ENCODE measurements at places on chromosomes 7 and 10. TPM values are rescaled to one million over a fixed set of nuclear protein-coding genes. Genes with fewer than 3 reads are reported as not detected.

The PDZD7 gene
- 0.21 TPM for total RNA-seq

The HOXA5 gene
- 8.0 TPM for total RNA-seq

DNA sequence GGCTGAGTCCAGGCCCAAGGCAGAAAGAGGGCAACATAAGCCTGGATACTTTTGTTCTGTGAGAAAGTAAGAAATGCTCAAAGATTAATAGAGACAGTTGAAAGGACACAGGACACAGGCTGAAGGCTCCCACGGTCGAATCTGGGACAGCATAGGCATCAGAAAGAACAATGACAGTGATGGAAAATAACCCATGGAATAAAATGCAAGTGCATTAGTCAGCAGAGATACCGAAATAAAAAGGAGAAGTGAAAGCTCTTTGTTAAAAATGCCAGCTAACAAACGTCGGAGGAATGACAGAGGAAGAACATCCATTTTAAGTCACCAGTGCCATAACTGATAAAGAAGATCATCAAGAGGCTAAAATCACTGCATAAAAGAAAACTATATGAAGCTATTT, 19.6 kb upstream of the AGAP5 start:
- DNase-seq = no peak

GRCh38 chr10:1034758-1035157, 9.1 kb upstream of the IDI2 start:
- DNase-seq = no peak

- no peak for DNase-seq
Observed at GRCh38 chr10:23606456-23606855, 167.6 kb downstream of the OTUD1 start.

GRCh38 chr10:133357285-133358161, at the start of gene FUOM:
Gene FUOM, minus strand, starts transcription at chr10:133358019. Its CDS starts 12 bp downstream, at chr10:133358007.
- no peak for DNase-seq

GRCh38 chr7:10343108-10343507, 630.6 kb upstream of the PHF14 start:
- DNase-seq = no peak

DNA sequence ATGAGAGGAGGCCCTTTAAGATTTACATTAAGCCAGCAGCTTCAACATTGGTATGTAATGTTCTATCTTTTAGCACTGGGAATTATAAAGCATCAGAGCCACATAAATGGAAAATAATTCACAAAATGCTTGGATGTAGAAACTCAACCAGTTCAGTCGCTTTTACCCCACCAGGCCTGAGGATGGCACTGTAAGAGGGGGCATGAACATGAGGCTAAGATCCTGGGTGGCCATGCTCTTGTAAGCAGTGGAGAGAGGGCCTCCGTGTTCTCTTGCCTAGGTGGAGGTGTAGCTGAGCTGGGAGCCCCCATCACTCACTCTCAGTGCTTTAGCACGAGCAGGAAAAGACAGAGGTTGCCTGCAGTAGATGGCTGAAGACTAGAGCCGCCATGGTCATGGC, 238.8 kb downstream of the FANK1 start:
- no peak for DNase-seq

DNA sequence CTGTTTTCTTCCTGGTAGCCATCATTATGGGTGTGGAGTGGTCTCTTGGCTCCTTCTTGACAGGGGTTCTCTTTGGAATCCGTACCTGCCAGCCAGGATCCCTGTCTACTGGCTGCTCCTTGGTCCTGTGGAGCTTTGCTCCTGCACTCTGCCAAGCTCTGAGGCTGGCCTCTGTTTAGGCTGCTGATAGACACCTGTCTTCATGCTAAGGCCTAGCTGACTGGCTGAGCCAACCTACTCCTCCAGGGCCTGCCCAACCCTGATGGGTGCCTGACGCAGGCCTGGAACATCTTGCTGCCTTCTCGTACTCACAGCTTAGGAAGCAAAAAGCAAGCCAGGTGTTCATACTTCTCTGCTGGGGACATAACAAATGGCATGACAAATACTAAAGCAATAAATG, 333.6 kb upstream of the ZNF32 start:
- DNase-seq = no peak

- no peak for DNase-seq
Observed at GRCh38 chr10:49106451-49106850, 8.9 kb downstream of the VSTM4 start.
